ENCODE measurements at places on chromosomes 6 and 20.

DNA sequence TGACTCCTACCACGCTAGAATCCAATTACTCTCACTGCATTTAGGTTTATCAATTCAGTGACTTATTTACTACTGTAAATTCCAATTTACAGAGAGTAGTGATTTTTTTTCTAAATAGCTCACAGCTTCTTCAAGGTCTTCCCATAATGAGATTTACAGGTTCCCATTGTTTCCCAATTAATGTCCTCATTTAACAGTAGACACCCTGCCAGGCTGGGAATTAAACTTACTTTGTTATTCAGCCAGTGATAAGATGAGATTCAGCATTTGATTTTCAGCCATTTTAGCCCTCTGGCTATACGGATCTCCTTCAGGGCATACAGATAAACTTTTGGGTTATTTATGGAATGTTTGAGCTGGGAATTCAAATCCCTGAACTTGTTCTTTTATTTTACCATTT is 582.9 kb upstream of the EYS start:
- DNase-seq, result no peak

DNA sequence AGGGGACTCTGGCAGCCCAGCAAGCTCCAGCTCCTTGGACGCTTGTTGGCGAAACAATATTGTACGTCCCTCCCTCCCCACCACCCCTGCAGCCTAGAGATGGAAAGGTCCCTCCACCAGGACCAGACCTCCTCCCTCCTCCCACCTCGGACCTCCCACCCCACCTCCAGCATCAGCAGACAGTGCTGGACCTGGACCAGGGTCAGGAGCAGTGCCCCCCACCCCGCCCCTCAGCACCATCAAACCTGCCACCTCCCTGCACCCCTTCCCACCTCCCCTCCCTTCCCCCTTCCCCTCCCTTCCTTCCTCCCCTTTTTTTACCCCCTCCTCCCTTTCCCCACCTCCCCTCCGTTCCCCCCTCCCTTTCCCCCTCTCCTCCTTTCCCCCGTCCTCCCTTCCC is 98.4 kb downstream of the TAF4 start:
- no peak for DNase-seq

DNA sequence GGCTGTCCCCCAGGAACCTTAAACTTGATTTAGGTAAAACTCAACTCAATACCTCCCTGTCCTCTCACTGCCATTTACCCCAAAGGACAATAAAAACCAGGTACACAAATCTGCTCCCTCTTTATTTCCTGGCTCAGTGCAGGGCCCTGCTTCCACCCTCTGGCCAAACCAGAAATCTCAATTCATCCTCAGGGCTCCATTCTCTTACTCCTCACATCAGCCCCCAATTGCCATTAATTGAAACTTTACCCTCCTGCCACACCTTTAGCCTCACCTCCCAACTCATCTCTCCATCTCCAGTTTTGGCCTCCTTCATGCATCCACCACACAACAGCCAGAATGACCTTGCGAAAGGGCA is 10.5 kb downstream of the ZBTB2 start:
- DNase-seq, result no peak

GRCh38 chr6:99746261-99746895 is 139.7 kb downstream of the PRDM13 start:
- DNase-seq, result peak; percentile 60

DNA sequence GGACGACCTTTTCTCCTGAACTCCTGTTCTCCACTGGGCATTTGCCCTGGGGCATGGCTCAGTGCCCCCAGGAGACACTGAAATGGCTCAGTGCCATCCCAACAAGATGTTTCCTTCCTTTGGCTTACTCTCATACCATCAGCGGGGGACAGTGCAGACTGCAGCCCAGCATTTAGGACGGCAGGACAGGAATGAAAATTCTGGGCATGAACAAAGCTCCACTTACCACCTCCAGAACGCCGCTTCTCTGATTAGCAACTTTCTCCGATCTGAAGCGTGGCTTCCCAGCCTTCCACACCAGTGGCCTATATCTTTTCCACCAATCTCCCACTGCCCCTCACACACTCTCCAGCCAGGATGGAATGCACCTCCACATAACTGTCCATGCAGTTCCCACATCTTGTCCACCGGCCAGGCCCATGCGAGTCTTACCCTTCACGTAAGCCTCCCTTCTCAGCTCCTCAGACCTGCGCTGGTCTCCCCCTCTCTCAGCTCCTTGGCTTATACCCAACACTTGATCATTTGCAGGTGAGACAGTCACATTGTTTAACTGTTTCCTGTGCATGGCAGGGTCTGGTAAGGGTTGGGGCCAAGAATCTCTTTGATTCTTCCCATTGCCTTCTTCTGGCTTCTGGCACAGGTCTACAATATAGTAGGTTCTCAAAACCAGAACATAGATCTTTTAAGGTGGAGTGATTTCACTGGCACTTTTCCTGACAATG is 114.5 kb downstream of the FYN start:
- DNase-seq, result peak; percentile 27

DNA sequence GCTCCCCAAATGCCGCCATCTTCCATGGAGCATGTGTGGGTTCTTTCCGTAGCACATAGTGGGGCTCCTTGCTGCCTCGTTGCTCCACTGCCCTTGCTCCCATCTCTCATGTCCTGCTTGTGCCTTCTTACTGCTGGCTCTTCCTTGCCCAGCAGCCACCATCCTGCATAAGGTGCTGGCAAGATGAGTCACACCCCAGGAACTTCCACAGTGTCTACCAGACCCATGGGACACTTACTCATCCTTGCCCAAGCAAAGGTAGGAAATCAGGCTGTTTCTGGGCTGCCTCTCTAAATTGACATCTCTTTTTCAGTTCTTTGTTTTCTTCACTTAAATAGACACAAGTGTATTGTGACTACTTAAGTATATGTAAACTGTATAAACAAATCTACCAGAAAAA is 39.4 kb upstream of the RGS17 start:
- DNase-seq, result no peak

- DNase-seq, result no peak
These were observed 43.0 kb upstream of the GPR31 start for GRCh38 chr6:167200806-167201205.

DNA sequence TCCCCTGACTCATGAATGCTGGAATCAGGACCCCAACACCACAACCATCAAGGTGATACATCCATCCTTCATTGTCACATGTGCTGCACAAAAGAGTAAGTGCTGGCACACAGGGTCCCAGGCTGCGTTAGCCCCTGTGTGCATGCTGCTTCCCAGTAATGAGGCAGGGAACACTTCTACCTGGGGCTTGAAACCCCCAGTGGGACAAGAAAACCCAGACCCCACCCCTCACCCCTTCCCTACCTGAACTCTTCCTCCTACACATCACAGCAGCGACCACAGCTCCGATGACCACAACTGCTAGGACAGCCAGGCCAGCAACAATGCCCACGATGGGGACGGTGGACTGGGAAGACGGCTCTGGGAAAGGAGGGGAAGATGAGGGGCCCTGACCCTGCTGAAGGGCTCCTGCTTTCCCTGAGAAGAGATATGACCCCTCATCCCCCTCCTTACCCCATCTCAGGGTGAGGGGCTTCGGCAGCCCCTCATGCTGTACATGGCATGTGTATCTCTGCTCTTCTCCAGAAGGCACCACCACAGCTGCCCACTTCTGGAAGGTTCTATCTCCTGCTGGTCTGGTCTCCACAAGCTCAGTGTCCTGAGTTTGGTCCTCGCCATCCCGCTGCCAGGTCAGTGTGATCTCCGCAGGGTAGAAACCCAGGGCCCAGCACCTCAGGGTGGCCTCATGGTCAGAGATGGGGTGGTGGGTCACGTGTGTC is 2.0 kb downstream of the HLA-B start:
- peak; percentile 17 for DNase-seq

DNA sequence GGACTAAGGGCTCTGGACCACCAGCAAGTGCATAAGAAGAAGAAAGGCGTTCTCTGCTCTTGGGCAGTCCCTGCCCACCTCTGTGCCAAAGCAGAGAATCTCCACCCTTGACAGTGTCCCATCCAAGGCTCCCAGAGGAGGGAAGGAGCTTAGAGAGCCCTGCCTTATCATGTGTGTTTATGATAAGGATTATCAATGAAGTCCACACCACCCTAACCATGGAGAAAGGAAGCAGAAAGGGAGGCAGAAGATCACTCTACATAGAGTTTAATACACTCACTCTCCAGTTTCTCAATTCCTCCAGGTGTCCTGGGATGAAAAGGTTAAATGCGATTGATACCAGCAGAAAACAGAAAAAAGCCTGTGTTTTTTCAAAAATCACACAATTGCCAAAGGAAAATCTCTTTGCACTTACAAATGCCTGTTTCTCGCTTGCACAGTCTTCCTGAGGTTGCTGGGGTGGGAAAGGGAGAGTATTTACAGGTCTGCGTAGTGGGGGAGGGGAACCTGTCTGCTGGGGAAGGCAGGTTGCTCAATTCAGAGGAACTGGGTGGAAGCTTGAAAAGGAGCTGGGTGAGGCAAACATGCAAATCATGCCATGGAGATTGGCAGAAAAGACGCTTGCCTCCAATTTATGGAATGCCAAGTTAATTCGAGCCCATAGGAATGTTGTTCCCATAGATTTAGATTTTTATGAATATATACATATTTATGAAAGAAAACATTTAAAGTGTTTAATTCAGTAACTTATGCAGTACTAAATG is 104.0 kb downstream of the EYA2 start:
- DNase-seq, result no peak

DNA sequence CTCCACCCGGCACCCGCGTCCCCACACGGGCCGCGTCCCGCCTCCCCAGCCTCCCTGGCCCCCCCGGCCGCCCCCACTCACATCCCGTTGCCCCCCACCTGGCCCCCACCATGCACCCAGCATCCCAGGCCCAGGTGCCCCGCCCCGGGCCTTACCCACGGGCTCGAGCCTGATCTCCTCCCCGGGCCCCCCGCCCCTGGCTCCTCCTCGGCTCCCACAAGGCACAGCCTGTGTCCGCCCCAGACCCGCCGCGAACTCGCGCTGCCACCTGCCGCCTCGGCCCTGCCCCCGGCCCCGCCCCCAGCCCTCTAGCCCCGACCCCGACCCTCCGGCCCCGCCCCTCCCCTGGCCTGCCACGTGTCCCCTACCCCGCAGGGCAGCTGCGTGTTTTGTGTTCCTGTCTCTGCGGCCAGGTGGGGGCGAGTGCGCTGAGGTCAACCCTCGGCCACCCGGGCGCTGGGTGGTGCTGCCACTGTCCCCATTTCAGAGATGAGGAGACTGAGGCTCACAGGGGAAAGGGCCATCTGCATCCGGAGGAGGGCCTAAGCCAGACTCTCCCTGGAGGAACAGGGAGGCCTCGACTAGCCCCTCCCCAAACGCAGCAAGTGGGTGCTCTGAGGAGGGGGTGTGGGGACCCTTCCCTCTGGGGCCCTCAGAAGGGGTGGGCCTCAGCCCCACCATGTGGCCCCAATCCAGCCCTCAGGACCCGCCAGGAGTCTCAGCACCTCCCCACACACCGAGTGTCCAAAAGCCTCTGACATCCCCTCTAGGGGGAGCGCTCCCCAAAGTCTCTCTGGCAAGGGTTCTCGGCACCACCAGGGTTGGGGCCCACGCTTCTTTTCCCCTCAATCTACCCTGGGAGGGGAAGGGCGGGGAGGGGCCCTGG is 99.8 kb downstream of the TAF4 start:
- DNase-seq, result no peak

DNA sequence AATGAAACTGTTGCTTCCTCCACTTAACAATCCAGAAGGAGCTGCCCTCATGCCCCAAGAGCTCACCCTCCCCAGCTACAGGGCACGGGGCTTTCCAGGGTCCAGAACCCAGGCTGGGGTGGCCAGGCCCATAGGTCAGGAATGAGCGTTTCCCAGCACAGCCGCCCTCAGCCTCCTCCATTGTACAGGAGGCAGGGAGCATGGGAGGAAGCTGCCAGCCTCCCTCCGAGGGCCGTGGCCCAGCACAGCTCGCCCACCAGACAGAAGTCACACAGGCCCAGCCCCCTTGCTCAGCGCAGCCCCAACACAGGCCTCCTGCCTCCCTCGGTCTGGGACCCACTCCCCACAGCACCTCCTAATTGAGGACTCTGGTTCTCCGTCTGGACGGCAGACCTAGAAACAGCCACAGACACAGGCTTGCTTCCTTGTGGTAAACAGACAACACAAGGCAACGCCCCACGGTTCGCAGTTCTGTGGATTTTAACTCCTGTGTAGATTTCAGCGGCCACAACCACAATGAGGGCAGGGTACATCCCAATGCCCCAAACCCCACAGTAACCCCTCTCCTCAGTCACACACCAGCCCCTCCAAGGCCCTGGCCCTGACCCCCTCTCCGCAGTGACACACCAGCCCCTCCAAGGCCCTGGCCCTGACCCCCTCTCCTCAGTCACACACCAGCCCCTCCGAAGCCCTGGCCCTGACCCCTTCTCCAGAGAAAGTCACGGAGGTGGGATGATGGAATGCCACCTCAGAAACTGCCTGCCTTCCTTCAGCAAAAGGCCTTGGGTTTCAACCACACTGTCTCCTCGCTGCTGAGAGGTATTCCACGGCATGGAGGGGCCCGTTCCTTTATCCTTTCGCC is 173.5 kb downstream of the DLL1 start:
- DNase-seq, result no peak

- no peak for DNase-seq
These were observed 51.2 kb downstream of the LGSN start for GRCh38 chr6:63268574-63268973.

DNA sequence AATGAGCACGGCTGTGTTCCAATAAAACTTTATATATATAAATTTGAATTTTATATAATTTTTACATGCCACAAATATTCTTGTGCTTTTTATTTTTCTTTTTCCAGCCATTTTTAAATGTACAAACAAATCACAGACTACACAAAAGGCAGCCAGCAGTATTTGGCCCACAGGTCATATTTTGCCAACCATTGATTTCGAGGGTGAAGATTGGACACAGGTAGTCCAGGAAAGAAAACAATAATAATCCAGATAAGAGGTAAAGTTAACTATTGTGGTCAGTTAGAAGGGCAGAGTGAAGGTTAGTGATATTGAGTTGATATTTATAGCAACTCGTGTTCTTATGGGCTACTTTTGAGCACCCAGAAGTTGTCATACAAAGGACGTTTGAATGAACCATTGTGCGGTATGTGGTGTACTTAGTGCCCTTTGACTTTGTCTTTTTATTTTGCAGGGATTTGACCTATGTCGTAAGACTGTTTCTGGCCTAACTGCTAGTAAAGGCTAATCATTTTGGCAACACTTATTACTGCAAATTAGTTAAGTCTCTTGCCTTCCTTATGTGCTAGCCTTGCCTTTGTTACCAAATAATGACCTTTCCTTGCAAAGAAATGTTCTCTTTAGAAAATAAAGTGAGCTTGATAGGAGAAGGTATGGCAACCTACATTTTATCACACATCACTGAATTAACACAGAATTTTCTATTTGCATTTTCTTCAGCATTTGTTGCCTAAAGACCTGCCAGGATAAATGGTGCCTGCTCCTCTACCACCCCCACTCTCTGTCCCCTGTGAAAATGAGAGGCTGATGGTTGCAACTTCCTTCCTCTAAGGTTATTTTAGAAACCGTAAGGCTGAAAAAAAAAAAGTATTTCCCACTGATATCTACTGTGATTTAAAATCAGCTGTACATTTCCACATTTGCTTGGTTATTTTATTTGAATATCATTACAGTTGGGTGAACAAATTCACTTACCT is 493.9 kb upstream of the SOX4 start:
- no peak for DNase-seq
